ENCODE measurements at places on chromosomes 2 and 18. TPM values are rescaled to one million over a fixed set of nuclear protein-coding genes. Genes with fewer than 3 reads are reported as not detected.

UGT1A3 gene
- total RNA-seq, result not detected

- no peak overlapping the region for H3K27ac ChIP-seq
- no peaks in the 10 kb centered on the region for H3K36me3 ChIP-seq
- DNase-seq, result no peak
- no peaks in the 10 kb centered on the region for H3K27me3 ChIP-seq
Observed at GRCh38 chr2:142975239-142975638, 97.8 kb downstream of the KYNU start.

- H3K4me1 ChIP-seq, result peaks cover 9% of the 10 kb centered on the region
- H3K27me3 ChIP-seq, result no peaks in the 10 kb centered on the region
- H3K36me3 ChIP-seq, result no peaks in the 10 kb centered on the region
- no peak for DNase-seq
- no peak overlapping the region for H3K27ac ChIP-seq
- no peak overlapping the region for H3K4me3 ChIP-seq
Observed at GRCh38 chr2:55147041-55147440, 85.1 kb downstream of the CLHC1 start.

PDE1A gene
- total RNA-seq, result 17.2 TPM

DNA sequence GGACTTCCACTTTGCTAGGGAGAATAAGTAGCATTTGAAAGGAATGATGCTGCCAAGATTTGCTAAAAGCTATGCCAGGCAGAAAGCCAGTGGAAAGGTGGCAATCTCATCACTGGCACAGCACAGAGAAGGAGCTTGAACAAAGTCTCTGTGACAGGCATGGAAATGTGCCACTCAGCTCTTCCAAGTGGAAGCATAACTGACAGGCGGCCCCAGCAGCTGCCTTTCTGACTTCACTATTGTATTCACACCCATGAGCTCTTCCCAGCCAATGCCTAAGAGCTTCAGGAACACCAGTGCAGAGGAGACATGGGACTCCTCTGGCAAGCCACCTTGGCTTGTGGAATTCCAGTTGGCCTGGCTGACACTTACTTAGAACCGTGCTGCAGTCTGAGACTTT, 134.6 kb upstream of the REG3G start:
- no peaks in the 10 kb centered on the region for H3K36me3 ChIP-seq
- H3K4me1 ChIP-seq, result no peaks in the 10 kb centered on the region
- no peak overlapping the region for H3K27ac ChIP-seq
- no peak overlapping the region for H3K4me3 ChIP-seq
- DNase-seq, result no peak

HOXD12 gene
- total RNA-seq, result 1.7 TPM

- H3K36me3 ChIP-seq, result no peaks in the 10 kb centered on the region
- no peaks in the 10 kb centered on the region for H3K27me3 ChIP-seq
- H3K27ac ChIP-seq, result no peak overlapping the region
- H3K4me1 ChIP-seq, result no peaks in the 10 kb centered on the region
- H3K4me3 ChIP-seq, result no peak overlapping the region
Observed at GRCh38 chr2:150424406-150424805, 63.1 kb downstream of the RND3 start.
